ENCODE measurements at places on chromosomes 16 and 17.

- no peak for DNase-seq
These were observed 16.8 kb downstream of the SEZ6 start for GRCh38 chr17:28989028-28989427.

GRCh38 chr16:15643946-15644250 lies 944 bp upstream of the MARF1 start:
- DNase-seq = no peak

DNA sequence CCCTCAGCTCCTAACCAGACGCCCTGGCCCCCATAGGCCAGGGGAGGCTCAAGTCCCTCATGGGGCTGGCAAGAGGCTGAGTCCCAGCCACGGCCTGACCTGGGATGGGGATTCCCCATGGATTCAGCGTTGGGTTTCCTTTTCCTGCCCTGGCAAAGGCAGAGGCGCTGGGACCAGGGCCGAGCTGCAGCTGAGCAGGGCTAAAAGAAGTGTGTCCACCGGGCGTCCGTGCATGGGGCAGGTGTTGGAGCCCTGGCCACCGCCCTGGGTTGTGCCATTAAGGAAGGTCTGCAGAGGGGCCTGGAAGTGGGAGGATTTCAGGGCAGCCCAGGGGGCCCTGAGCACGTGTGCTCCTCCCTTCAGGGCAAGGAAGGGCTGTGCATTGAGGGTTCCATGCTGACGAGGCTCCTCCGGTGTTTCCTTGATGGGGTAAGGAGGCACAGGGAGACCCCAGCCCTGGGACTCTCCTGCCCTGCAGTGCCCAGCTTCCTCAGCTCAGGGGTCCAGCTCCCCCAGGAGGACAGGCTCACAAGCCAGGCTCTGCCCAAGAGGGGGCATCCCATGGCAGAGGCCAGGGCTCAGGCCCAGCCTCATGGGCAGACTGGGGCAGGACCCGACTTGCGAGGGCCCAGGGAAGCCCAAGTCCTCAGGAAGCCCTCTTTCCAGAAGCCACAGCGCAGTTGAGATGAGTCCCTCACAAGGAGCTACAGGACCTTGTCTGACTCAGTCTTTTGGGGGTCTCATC lies 10.1 kb downstream of the TBC1D26 start:
- no peak for DNase-seq

GRCh38 chr16:69889295-69889964 lies 61.7 kb upstream of the CLEC18A start:
- no peak for DNase-seq

DNA sequence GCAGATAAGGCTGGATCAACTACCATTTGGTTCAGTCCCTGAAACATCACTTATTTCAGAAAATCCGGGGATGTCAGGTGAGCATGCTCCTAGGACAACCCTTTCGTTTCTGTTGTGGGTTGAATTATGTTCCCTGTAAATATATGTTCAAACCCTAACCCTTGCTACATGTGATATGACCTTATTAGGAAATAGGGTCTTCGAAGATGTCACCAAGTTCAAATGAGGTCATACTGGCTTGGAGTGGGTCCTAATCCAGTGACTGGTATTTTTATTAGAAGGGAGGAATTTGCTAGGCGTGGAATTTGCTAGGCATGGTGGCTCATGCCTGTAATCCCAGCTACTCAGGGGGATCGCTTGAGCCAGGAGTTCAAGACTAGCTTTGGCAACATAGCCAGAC lies 21.3 kb downstream of the SNX20 start:
- no peak for DNase-seq

DNA sequence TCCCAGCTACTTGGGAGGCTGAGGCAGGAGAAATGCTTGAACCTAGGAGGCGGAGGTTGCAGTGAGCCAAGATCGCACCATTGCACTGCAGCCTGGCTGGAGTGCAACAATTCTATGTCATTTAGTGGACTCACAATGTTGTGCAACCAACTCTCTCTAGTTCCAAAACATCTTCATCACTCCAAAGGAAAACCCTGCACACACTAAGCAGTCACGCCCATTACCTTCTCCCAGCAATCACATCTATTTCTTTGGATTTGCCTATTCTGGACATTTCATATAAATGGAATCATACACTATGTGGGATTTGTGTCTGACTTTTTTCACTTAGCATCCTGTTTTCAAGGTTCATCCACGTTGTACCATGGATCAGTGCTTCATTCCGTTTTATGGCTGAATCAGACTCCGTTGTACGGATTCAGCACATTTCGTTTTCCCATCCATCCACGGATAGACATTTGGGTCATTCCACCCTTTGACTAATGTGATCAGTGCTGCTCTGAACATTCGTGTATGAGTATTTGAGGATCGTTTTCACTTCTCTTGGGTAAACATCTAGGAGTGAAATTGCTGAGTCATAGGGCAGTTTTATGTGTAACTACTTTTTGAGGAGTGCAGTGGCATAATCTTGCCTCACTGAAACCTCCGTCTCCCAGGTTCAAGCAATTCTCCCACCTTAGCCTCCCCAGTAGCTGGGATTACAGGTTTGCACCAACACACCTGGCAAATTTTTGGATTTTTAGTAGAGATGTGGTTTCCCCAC lies 45.4 kb upstream of the EMP2 start:
- DNase-seq = no peak

GRCh38 chr17:9976283-9977179 lies 71.5 kb upstream of the RCVRN start:
- DNase-seq = no peak

All from fibroblast of upper back skin (primary cell).